ENCODE measurements at places on chromosomes 11 and 22. TPM values are rescaled to one million over a fixed set of nuclear protein-coding genes. Genes with fewer than 3 reads are reported as not detected.

The GGTLC2 gene
- not detected for total RNA-seq

The FIBIN gene
- total RNA-seq: 67.5 TPM

GRCh38 chr22:50034126-50035081, 21.8 kb upstream of the IL17REL start:
- peaks cover 5% of the 10 kb centered on the region for H3K4me1 ChIP-seq
- no peak overlapping the region for H3K4me3 ChIP-seq
- no peak for DNase-seq
- H3K27ac ChIP-seq: no peak overlapping the region
- no peaks in the 10 kb centered on the region for H3K36me3 ChIP-seq
- H3K27me3 ChIP-seq: no peaks in the 10 kb centered on the region

GRCh38 chr11:1870326-1870696, 17.4 kb downstream of the LSP1 start:
- peak overlapping the region; percentile 68 for H3K27ac ChIP-seq
- no peak for DNase-seq
- H3K4me3 ChIP-seq: peak overlapping the region; percentile 42
- no peaks in the 10 kb centered on the region for H3K36me3 ChIP-seq
- H3K4me1 ChIP-seq: peaks cover 32% of the 10 kb centered on the region
